ENCODE measurements at places on chromosomes 1 and 21.

- DNase-seq, result peak; percentile 12
Observed at GRCh38 chr1:85274969-85275453, 1.4 kb downstream of the BCL10 start.

GRCh38 chr1:229130028-229130668, 140.8 kb upstream of the RAB4A start:
- DNase-seq, result no peak

DNA sequence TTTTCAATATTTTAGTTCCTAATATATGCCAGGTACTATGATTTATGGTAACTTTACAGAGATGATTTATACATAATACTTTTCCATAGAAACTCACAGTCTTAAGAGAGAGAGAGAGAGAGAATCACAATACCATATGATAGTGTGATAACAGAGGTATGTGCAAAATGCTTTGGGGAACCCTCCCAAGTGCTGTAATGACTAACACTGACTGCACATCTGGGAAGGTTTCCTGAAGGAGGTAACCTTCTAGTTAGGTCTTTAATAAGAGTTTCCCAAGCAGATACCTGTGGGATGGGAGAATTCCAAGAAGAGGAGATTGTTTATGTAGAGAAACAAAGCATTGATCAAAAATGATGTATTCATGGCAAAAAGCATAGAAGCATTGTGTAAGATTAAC, 34.6 kb upstream of the PIGC start:
- no peak for DNase-seq

DNA sequence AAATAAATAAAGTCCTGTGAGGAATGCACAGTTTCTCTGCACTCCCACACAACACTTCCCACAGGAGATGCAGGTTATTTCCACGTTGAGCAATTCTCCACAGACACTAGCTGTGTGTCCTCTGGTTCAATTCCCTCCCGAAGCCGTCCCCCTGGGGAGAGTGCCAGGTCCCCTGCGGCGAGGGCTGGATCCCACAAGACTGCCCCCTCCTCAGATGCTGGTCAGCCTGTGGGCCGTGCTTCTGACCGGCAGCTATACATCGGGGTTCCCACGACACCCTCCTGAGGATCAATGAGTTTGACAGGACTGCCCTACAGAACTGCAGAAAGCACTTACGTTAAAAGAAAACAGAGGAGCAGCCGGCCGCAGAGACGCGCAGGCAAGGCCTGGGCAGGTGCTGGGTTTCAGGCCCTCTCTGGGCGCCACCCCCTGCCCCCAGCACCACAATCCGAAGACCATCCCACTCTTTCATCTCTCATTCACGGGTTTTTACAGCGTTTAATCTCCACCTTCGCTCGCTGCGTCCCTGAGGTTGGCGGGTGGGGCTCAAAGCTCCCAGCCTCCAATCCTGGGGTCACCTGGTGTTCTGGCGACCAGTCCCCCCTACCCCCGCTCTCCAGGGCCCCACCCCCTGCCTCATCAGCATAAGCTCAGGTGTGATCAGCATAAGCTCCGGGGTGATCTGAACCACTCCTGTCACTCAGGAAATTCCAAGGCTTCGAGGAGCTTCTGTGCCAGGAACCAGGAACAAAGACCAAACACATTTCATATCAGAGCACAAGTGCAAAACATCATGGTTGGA, 9.3 kb downstream of the SLC35E2B start:
- DNase-seq, result no peak

DNA sequence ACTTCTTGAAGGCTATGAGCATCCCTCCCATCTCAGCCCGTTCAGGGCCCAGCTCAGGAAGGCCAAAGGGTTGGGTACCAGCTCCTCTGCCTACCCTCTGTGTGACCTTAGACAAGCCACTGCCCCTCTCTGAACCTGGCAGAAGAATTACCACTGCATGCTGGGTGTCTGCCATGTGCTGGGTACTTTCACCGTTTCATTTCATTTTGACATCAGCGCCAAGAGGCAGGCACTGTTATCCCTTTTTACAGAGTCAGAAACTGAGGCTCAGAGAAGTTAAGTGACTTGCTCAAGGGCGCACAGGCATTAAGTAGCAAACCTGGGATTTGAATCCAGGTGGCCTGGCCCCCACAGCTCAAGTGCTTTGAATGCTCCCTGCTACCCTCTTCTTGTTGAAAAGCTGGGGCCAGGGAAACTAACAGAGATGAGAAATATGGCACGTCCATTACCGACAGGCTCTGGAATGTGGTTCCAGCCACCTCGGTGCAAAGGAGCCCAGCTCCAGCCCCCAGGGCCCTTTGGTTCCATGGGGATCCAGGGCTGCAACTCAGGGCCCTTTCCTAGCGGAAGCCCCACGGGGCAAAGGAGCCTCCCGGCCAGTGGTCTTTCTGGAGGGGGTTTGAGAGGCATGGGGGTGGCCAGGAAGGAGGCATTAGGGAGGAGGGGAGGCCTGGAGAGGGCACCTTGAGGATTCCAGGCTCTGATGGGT, 6.5 kb downstream of the TMEM82 start:
- no peak for DNase-seq

- DNase-seq, result peak; percentile 98
Observed at GRCh38 chr1:45643978-45644377, 20.1 kb upstream of the CCDC17 start.

- no peak for DNase-seq
Observed at GRCh38 chr1:39324888-39325287, 120.4 kb downstream of the MACF1 start.

- no peak for DNase-seq
Observed at GRCh38 chr1:152148051-152148450, 11.0 kb downstream of the RPTN start.

DNA sequence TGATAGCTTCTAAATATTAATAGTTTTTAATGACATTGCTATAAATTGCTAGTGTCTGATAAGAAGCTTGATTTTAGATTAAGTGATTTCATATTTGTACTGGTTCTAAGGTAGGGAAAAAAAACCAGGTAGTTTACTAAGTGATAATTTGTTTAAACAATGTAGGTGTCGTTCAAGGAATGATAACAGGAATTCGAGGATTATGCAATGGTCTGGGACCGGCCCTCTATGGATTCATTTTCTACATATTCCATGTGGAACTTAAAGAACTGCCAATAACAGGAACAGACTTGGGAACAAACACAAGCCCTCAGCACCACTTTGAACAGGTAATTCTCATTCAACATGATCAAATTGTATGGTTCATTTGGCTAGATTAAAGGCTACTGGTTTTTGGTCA, 52.4 kb downstream of the SASS6 start:
- DNase-seq, result no peak

GRCh38 chr1:27623327-27624212, 11.4 kb downstream of the FGR start:
- DNase-seq, result no peak

GRCh38 chr21:28580585-28580984, 412.1 kb downstream of the LTN1 start:
- DNase-seq, result no peak

DNA sequence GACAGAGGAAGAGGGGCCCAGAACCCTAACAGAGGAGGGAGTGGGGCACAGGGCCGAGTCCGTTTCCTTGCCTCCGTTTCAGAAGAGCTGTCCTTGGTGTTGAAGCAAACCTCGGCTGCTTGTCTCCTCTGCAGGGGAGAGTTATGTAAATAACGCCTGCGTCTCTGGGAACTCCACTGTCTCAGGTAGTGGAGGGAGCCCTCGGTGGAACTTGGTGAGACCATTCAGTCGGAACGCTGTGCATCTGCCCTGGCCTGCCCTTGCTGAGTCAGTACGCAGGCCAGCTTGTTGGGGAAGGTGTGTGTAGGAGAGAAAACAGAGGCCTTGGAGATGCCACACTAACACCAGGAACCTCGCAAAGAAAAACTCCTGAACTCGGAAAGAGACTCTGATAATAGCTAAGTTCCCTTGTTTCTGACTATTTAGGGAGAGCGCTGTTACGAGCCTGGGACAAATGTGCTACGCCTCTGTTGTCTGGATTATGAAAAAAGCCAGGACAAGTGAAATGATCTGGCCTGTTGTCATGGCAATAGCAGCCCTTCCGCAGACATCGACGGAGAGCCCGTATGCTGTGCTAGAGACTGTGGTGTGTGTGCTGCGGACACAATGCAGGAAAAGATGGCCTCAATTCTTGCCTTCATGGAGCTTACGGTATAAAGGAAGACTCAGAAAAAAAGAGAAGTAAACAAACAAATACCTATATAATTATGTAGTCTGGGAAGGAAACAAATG, 94.6 kb upstream of the AKT3 start:
- no peak for DNase-seq

GRCh38 chr1:238489006-238489405, 598.3 kb upstream of the ZP4 start:
- DNase-seq, result no peak

DNA sequence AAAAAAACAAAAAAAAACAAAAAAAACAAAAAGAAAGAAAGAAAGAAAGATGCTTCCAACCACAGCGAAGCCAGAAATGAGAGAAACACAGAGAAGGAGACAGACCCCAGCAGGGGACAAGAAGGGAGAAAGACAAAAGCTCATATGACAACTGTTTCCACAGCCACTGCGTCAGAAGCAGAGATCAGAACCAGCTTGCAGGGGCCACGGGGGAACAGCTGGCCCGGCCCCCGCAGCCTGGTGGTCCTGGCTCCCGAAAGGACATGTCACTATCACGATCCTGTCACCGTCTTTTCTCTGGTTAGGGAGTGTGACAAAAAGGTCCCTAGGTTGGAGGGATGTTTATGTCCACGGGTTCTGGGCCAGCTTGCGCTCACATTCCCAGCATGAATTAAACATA, 60.7 kb downstream of the ACOT7 start:
- no peak for DNase-seq

GRCh38 chr1:7535934-7536878, 234.9 kb upstream of the VAMP3 start:
- no peak for DNase-seq

DNA sequence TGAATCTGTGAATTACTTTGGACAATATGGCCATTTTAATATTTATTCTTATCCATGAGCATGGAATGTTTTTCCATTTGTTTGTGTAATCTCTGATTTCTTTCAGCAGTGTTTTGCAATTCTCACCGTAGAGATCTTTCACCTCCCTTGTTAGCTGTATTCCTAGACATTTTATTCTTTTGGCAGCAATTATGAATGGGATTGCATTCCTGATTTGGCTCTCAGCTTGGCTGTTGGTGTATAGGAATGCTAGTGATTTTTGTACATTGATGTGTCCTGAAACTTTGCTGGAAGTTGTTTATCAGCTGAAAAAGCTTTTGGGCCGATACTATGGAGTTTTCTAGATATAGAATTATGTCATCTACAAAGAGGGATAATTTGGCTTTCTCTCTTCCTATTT, 44.2 kb upstream of the NEGR1 start:
- DNase-seq, result no peak
